ENCODE measurements at places on chromosomes 3 and 15.

DNA sequence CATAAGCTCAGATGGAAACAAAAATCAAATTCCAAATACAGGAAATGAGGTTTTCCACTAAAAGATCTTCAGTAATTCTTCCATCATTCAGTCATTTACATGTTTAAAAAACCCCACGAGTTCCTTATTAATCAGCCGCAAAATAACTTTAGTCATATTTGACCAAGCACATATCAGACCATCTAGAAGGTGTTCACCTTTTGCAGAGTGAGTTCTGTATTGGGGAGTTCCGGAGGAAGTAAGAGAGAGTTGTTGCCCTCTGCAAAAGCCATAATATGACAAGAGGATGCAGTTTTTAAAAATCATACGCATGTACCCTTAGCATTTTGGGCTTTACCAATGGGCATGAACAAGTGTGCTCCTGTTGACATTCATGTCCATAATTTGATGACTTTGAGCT is 61.6 kb downstream of the CCR1 start:
- DNase-seq = no peak

DNA sequence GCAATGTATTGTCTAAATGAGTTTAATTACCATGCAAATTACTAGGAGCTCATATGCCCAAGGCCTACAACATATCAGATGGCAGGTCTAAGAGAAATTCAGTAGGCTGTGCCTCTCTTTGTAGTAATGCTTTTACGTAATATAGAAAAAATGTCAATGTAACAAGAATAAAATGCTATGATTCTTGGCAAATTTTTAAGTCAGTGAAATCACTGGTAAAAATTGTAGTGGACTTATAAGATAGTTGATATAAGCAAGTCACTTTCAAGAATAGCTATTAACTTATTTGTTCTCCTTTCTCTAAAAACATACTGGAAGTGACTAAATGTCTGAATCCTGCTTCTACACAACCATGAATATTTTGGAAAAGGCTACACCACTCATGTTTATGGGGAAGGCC is 707.8 kb downstream of the TUSC7 start:
- no peak for DNase-seq

- no peak for DNase-seq
Measured at GRCh38 chr3:116947809-116948208, 238.2 kb downstream of the TUSC7 start.

GRCh38 chr3:150462108-150462507 is 54.0 kb downstream of the TSC22D2 start:
- DNase-seq = no peak

DNA sequence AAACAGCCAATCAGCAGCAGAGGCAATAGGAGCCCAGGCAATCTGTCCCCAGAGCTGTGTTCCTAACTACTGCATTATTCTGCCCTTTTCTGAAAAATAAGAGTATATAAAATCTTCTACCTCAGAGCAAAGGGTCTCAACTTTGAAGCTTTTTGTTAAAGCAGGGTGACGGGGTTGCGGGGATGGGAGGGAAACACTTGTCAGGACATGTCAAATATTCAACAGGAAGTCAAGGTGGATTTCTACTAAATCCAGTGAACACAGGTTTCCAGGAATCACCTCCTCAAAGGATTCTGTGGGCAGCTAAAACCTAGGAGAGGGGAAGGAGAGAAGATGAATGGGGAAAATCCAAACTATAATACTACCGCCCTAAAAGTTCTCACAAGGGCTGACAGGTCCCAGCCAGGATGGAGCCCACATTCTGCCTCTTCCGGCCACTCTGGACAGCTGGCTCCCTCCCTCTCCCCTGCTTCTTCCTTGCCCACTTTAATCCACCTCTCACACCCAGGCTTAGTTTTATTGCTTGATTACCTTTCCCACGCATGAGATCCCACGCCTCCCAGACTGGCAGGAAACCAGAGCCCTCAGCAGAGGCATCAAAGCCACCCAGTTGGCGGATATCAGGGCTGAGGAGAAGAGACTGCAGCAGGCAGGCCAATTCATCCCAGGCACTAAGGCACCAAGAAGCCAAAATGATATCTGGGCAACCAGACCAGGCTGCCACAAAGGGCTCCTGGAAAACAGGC is 77.2 kb downstream of the OSBPL10 start:
- DNase-seq = no peak

DNA sequence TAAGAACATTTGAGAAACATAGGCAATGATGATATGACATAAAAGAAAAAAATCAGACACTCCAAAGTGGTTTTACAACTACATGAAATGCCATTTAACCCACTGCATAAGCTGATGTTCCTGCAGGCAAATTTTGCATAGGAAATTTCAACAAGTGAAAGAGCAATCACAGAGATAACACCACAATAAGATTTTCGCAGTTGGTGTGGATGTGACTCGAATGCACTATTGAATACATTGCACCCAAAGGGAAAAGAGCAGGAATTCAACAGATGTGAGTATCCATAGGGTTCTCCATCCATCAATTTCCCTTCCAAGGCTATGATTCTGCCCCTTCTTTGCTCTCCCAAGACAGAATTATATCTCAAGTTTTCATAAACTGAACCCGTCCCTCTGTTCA is 456.1 kb downstream of the RAP2B start:
- no peak for DNase-seq

DNA sequence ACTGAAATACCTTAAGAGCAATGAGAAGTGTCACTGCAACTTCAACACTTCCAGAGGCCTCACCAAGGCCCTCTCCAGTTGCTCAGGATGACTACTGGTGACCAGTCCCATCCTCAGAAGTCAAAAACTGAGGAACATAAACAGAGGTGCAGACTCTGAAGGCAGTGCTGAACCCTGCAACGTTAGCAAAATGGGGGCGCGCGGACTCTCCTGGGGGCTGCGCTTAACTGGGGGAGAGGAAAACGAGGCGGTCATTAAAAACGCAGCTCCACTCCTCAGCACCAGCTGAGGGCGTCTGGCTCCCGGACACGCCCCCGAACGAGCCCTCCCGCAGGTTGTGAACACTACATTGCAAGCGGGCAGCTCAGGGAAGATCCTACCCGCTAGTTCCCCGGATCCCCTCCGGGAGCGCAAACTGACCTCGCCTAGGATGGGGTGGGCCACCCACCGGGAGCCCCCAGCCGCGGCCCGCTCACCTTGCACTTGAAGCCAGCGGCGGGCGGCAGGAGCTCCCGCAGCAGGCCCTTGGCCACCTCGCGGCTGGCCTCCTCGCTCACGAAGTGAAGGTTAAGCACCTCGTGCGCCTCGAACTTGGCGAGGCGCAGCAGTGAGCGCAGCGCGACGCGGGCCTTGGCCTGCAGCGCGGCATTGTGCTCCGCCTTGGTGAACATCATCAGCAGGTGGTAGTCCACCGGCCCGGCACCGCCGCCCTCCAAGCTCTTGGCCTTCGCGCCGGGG is 711 bp downstream of the XXYLT1 start:
- peak; percentile 52 for DNase-seq

GRCh38 chr15:56919609-56920366 is 1.3 kb downstream of the TCF12 start:
- DNase-seq = peak; percentile 4

DNA sequence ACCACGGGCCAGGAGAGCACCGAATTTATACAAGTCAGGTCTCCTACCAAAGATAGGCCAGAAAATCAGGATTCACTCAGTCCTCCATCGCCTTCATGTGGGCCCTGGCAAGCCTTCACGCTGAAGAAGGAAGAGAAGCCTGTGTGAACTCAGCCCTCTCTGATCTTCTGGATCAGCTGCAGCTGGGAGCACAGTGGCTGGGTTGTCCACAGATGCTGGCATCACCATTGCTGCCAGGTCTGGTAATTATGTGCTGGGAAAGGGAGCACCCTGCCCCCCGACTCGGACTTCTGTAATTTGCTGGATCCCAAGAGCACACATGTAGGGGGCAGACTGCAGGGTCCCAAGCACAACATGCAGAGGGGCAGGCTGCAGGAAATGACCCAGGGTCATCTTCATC is 12.4 kb upstream of the PDE8A start:
- DNase-seq = no peak

DNA sequence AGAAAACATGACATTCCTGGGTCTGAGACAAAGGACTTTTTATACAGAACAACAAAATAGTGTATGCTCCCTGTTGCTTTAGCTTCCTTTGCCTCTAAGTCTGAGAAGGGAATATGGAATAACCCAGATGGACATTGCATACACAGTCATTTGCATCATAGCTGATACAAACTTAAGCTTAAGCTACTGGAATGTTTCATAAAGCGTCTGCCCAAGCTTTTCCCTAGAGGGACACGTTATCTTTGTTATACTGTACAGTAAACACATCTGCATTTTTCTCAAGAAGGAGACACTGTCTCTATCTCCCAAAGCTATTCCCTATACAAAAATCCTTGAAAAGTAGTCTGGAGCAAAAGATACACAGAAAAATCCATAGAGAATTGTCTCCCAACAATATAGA is 775.0 kb downstream of the DIPK2A start:
- no peak for DNase-seq

DNA sequence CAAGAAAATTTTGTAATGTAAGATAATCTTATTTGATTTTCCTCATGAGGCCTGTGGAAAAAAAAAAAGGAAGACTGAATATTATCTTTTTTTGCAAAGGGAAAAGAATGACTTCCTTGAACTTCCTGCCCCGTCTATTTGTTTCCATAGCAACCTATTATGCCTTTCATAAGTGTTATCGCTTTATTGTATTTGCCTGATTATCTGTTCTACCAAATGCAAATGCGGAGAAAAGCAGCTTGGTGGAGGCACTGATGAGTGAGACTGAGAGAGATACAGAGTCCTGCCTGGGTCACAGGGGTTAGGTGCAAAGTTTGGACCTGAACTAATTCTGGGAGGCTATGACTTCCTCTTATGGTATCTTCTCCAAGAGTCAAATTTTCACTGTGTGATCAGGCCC is 334.0 kb upstream of the KCNMB2 start:
- DNase-seq = no peak

DNA sequence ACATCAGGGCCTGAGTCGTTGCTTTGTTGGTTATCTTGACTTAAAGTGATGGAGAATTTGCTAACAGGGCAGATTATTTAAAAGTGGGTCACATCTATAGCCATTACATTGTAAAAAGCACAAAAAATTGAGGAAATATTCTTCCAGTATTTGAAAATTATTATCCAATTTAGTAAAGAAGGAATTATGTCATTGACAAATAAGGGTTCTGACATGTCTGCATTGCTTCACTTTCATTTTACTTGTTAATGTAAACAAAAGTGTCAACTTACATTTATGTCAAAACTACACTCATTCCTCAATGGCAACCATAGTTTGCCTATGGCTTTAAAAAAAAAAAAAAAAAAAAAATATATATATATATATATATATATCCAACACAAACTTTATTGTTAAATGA is 3.4 kb upstream of the PARP14 start:
- DNase-seq = no peak

DNA sequence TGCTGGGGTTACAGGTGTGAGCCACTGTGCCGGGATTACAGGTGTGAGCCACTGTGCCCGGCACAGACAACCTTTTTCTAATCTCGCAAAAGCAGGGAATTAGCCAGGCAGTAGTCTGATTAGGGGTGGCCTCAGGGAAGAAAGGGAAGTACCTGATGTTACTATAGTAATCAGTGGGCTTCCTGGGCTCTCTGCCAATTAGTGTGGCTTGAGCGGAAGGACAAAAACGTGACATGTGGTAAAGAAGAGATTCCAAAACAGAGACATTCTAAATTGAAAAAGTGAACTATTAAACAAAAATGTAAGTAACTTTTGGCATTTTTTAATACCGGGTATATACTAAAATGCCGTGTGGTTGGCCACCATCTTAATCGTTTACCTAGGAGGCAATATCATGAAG is 48.1 kb downstream of the CFAP20DC start:
- no peak for DNase-seq

GRCh38 chr15:32970847-32971246 is 223.7 kb downstream of the FMN1 start:
- no peak for DNase-seq

GRCh38 chr3:105618556-105618955 is 250.3 kb downstream of the CBLB start:
- no peak for DNase-seq

- DNase-seq = no peak
Measured at GRCh38 chr3:151446002-151446340, 14.9 kb downstream of the IGSF10 start.

DNA sequence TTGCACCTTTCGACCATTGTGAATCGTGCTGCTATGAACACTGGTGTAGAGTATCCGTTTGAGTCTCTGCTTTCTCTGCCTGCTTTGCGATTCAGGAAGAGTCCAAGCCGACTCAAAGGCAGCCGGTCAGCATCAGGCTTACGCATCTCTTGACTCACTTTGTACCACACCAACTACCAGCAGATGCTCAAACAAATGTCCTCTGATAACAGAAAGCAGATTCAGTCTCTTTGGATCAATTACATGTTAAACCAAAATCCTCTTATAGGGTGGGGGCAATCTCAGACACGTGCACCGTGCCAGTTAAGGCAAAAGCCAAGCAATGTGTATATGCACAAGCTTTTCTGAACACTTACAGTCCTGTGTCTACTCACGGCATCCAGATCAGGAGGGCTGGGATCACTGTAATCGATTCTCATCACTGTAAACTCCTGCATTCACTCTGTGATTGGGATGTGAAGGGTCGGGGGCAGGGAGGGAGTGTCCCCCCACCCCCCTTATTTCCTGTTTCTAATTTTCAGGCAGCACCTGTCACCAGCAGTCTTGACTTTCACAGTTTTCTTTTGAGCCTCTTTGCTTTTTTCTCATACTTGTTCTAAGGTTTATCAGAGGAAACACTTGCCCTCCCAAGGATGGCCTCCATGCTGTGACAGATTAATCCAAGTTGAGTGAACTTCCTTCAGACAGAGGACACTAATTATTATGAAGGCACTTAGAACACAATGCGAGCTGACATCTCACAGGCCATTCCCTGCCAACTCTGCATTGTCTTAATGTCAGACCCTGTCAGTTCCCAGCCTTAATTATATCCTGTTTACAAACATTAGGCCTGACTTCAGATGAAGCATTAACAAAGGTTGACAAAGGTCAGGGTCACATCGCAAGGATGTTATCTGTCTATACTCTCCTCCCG is 153.5 kb downstream of the MECOM start:
- DNase-seq = no peak

DNA sequence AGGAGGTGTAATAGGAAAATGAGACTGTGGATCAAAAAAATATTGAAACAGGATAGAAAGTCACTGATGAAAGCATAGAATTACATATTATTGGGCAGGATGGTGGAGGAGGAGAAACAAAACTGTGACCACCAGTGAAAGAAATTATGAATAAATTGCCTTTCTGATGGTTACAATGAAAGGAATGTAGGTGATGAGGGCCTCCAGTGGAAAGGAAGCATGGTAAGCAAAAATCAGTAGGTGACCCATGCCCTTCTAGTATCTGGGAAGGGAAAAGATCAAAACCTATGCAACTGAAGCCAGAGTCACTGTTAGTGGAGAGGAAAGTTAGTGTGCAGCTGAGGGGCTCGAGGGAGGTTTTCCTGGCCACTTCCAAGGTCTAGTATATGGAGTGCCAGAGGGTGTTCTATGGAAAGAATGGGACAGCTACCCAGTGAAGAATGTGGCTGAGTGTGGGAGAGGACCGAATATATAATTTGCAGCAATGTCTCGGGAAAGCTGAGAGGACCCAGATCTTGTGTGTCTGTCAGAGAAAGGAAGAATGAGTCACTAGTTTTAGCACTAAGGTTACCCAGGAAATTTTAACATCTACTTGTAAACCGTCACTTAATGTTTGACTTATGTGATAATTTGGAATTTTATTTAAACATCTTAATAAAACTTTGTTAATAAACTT is 146.2 kb downstream of the NFKBIZ start:
- DNase-seq = no peak

GRCh38 chr3:104214277-104214676 is 1152.4 kb upstream of the ALCAM start:
- DNase-seq = no peak
